Germinal center (tissue), 1 donor: ENCODE measurements at places on chromosomes 4 and X.
A peak's percentile ranks its signal among the peaks of the same experiment; 100 is the strongest.

DNA sequence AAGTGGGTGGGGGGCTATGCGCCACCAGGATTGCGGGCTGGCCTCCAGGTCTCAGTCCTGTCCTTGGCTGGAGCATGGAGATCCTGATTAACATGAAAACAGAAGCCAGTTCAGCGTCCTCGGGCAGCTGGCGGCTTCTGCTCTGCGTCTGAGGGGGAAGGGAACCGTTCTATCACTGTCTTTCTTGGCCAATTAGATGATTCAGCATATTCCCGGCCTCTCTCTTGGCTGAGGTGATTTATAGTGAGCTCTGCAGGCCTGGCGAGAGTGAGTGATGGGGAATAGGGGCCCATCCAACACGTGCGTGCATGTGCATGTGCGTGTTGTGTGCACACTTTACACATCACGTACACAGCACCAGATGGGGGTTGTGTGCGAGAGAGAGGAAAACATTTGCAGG lies 145.8 kb upstream of the ATP6AP2 start:
- no peak for DNase-seq

- no peak for DNase-seq
Measured at GRCh38 chr4:64767547-64767946, 358.3 kb upstream of the TECRL start.

GRCh38 chr4:150078579-150079080 lies 385 bp downstream of the DCLK2 start:
- peak; percentile 26 for DNase-seq

DNA sequence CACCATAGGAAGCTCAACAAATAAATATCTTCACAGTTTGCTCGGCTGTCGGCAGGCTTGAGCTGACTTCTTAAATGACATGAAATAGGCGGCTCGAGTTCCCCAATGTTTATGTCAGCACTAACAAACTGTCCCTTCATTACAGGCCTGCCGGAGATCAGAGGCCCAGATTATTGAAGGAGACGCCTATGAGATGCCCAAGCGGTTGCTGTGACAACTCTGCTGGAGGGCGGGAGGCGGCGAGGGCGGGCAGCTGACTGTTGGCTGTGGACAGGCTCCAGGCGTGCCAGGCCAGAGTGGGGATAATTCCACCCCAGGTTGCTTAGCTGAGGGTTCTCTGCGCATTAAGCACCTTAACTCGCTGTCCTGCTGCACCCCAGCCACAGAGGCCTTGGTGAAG lies 39.2 kb upstream of the MSX1 start:
- no peak for DNase-seq

- DNase-seq = no peak
Measured at GRCh38 chr4:39324897-39325613, 41.1 kb downstream of the RFC1 start.

DNA sequence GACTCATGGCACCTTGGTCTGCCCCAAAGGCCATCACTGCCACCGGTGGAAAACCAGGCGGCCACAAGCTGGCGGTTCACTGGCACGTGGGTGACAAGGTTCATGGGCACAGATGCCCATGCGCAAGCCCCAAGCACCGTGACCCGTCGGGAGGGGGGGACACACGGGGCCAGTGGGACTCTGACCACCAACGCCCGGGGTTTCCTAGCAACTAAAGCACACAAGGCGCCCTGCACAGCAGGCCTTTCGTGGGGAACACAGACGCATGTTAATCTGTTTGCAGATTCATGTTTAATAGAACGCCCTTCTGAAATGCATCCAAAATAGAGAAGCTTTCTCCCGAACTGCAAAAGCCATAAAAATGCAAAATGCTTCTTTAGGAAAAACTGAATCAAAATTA lies 43.9 kb downstream of the FAM53A start:
- no peak for DNase-seq

DNA sequence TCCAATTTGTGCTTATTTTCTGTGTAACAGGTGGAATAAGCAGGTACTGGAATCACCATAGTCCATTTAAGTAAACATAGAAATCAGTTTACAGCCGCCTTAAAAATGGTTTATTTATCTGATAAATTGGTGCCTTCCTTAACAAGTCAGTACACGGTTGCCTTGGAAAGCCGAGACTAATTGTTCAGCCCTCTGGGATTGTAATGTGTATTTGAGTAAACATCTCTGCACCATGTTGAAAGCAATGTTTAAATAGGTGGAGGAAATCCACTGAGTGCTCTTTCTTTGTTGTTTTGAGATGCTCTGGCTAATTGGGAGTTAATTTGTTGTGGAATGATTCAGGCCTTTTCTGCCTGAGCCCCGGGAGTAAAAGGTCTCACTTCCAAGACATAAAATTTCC lies 45.7 kb upstream of the ADRA2C start:
- DNase-seq = no peak

DNA sequence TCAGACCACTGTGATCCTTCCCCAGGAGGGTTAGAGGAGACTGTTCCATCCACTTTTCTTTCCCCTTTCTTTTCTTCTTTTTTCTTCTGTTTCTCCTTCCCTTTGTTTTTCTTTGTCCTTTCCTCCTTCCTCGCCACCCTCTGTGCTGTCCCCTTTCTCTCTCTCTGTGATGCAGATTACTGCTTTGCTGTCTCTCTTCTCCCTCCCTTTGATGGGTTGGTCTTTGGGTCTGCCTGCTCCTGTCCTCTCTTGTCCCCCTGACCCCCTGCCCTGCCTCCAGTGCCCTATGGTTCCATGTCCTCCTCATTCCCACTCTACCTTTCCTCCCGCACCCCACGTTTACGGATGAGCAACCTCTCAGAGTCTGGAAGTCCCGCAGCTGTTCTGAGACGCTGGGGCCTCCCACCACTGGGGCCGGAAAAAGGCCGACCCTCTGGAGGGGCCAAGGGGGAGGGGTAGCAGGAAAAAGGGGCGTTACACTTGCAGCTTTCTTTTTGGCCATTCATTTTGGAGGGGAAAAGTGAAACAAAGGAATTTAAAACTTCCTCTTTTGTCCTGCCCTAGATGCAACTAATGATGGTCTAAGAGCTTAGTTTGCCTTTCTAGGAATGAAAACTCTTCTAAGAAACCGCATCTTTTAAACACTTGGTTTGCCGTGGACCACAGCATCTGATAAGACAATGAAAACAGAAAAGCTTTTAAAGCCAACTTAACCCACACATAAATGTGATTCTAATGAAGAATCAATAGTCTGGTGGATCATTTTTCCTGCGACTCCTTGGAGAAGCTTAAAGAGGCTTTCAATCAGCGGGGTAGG lies 24.5 kb upstream of the TSR2 start:
- no peak for DNase-seq

DNA sequence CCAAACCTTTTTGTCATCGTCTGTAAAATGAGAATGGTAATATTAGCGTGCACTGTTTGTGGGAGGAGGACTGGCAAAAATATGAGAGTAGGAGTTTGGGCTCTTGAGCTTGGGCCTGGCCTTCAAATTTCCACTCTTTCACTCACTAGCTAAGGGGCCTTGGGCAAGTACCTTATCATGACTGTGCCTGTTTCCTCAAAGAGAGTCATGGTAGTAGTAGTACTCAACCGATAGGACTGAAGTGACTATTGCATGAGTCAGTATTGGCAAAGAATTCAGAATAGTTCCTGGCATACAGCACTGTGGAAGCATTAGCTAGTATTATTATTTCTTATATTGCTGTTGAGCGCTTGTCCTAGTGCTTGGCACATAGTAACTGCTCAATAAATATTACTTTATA lies 16.0 kb upstream of the RBM3 start:
- DNase-seq = no peak

DNA sequence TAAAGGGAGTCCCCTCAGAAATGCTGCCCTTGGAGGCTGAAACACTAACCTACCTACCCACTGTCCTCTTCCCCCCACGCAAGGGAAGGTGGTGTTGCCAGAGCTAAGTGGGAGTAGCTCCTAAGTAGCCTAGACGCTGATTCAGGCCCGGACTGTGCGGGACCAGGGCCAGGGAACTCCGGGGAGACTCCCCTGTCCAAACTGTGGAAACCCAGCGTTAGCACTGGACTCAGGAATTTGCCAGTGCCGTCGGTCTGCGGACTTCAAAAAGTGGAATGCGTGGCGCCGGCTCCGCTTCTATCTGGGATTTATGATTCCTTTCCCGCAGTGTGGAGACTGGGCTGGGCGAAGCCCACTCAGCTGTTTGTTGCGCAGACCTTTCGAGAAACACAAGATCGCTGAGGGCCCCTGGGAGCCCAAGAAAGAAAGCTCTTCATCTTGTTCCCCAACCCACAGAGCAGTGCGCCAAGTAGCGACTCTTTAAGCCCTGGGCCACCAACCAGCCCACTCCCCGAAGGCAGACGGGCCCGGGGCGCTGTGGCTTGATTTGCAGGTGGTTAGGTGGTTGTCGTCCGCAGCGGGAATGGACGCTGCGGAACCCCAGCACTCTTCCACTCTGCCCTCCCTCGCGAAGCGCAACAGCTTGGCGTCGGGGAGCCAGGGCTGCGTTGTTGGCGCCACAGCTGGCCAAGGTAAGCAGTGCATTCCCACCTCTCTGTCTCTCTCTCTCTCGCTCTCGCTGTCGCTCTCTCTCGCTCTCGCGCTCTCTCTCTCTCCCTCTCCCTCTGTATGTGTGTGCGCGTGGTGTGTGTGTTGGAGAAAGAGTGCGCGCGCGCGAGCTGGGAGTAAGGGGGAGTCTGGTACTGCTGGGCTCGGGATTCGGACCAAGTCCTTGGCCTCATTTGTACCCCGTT lies 2.0 kb downstream of the TMEM255A start:
- peak; percentile 40 for DNase-seq
